ENCODE measurements at places on chromosomes 16 and 17.

- DNase-seq = no peak
Measured at GRCh38 chr17:44355642-44356099, 8.0 kb downstream of the FAM171A2 start.

- no peak for DNase-seq
Measured at GRCh38 chr16:1907226-1907860, 10.9 kb downstream of the HS3ST6 start.

GRCh38 chr17:60127068-60128064, 22.4 kb upstream of the CA4 start:
- no peak for DNase-seq

- DNase-seq = no peak
Measured at GRCh38 chr17:27087935-27088766, 205.8 kb upstream of the WSB1 start.

GRCh38 chr16:72198021-72198711, 26.2 kb upstream of the PMFBP1 start:
- peak; percentile 93 for DNase-seq

- no peak for DNase-seq
Measured at GRCh38 chr17:52156576-52157570, 1.6 kb downstream of the CA10 start.

DNA sequence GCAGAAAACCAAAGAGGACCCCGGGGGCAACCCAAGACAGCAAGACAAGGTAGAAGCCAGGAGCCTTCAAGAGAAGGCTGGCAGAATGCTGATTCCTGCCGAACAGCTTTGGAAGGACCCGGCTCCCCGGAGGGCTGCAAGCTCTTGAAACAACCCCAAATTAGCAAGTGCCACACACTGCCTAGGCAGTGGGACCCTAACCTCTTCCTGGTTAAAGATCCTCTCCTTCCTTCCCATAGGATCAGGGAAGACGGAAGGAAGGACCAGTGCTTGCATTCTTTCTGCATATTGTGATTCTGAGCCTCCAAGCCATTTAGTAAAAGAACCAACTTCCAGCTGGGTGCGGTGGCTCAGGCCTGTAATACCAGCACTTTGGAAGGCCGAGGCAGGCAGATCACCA, 122.0 kb upstream of the AXIN2 start:
- DNase-seq = no peak

GRCh38 chr16:48862087-48862532, 252.1 kb upstream of the N4BP1 start:
- no peak for DNase-seq

- DNase-seq = peak; percentile 42
Measured at GRCh38 chr17:65190467-65191097, 53.4 kb downstream of the RGS9 start.

- DNase-seq = no peak
Measured at GRCh38 chr16:57813466-57813865, 11.2 kb upstream of the KIFC3 start.

DNA sequence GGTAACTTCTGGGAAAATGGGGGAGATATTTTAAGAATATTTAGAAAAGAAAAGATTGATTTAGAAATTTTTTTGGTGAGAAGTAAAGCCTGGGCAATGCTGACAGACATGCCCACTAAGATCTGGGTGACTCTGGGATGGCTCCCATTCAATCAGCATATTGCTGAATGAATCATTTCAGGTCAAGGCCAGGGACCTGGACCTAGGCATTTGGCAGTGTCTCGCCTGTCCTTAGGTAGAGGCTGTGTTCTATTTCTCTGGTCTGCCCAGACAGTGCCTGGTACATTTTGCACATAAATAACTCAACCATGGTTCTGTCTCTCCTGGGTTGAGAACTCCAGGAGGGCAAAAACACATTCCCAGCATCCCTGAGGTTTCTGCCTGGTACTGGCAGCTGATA, 39.9 kb downstream of the SMPD3 start:
- DNase-seq = no peak

DNA sequence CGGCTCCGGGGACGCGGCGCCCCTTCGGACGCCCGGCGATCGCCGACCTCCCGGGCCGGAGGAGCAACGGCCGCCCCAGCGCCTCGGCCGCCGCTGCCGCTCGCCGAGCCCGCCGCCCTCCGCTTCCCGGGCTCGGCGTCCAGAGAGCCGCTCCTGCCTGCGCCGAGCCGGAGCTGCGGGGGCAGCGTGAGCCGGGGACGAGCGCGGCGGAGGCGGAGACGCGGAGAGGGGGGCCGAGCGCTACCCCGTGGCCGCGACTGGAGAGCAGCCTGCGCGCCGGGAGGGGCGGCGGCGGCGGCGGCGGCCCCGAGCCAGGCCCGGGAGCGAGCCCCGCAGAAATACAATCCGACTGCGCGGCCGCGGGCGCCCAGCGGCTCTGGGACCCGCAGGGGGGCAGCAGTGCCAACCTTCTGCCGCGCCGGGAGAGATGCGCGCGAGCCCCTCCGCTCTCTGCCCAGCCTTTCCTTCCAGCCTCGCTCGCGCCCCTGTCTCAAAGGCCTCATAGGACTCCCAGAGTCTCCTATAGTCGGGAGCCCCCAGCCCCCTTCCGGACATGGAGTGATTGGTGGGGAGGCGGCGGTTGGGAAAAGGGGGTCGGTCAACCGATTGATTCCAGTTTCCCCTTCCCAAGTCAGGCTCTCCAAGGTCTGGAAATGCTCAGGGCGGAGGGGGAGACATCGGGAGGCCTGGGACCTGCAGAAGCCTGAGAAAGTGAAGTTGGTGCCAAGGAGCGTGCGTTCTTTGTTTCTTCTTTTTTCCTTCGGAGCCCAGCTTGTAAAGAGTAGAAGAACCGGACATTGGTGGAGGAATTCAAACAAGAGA, 1.0 kb upstream of the SDK2 start:
- DNase-seq = peak; percentile 10

DNA sequence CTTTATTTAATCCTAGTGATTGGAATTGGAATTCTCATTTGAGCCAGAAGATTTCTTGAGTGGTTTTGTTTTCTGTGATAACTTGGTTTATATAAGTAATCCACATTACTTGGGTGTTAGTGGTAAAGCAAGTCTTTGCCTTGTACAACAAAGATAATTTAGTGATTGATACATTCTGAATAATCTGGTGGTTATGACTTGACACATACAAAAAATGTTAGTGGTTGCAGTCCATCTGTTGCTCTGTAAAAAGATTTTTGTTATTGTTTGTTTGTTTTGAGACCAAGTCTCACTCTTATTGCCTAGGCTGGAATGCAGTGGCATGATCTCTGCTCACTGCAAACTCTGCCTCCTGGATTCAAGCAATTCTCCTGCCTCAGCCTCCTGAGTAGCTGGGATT, 13.2 kb downstream of the OMG start:
- no peak for DNase-seq

- peak; percentile 55 for DNase-seq
Measured at GRCh38 chr16:87056083-87056482, 261.1 kb downstream of the C16orf95 start.

Measured in fibroblast of pulmonary artery (primary cell).